ENCODE measurements at places on chromosomes 7 and 10.

- no peak for DNase-seq
Observed at GRCh38 chr10:61271127-61271780, 181.9 kb downstream of the TMEM26 start.

DNA sequence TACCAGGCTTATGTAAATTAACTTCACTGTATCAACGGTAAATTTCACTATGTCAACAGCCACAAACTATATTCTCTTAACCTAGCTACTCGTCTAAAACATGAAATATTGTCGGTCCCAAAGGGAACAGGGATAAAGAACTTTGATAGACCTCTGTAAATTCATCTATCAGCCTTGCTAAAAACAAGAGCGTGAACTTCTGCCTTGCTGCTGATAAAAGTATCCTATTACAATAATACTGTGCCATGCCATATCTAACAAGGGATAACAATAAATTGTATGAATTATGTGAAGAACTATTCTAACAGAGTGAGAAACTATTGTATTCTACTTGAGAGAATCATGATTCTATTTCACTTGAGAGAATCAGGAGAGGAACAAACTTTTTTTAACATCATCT lies 117.2 kb downstream of the CNOT4 start:
- no peak for DNase-seq

DNA sequence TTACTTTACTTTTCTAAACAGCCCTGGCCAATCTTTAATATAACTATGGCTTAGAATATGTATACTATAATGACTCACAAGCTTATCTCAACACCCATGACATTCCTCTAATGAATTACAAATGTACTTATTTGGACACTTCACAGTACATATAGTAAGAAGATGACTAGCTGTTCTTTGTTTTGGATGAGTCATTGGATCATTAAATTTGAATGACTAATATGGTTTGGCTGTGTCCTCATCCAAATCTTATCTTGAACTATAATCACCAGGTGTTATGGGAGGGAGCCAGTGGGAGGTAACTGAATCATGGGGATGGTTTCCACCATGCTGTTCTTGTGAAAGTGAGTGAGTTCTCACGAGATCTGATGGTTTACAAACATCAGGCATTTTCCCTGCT lies 807.5 kb upstream of the SORCS1 start:
- no peak for DNase-seq

DNA sequence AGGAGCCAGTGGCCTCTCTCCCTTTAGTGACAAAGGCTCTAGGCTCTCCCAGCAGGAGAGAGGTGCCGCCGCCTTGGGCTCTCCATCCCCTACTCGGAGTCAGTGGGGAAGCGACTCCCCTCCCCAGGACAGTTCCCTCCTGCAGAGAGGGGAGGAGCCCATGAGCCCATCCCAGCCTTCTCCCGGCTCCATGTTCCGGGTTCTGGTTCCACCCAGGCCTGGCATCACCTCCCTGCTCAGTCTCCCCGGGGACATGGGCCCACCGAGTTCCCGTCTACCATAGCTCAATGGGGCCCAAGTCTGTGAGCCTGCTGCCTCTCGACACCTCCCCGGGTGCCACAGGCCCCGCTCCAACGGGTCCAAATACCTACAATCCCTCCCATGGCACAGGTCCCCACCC lies 66.5 kb upstream of the DNAAF5 start:
- no peak for DNase-seq

DNA sequence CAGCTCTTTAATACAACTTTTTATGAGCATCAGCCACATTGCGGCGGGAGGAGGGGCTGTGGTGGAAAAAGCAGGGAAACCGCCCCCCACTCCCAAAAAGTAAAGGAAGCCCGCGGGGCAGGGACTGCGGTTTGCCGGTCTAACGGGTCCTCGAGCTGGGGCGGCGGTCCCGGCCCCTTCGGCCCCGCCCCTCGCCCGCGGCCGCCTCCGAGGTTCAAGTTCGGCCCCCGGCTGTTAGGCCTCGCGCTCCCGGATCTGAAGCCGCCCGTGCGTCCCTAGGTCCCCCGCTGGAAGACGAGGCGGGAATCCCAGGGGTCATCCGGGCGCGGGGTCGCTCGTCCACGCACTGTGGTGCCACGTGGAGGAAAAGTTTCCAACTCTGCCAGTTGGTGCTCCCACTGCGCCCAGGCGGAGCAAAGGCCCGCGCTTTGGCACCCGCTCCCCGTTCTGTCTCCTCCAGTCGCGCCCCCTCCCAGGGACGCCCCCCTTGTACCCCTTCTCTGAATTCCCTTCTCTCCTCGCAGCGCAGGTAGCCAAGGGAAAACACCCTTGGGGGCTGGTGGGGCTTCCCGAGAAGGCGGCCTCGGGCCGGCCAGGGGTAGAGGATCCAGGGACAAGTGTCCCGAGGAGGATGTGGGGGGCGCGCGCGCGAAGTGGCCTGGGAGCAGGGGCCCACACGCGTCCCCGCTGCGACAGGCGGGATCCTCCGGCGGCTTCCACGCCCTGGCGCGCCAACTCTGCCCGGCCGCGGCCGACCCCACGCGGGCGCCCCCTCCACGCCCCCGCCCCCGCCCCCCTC lies 798 bp upstream of the AUTS2 start:
- DNase-seq: peak; percentile 40

All from naive B cell (primary cell).